A172 (cell line): ENCODE measurements at places on chromosomes 2 and 18.

DNA sequence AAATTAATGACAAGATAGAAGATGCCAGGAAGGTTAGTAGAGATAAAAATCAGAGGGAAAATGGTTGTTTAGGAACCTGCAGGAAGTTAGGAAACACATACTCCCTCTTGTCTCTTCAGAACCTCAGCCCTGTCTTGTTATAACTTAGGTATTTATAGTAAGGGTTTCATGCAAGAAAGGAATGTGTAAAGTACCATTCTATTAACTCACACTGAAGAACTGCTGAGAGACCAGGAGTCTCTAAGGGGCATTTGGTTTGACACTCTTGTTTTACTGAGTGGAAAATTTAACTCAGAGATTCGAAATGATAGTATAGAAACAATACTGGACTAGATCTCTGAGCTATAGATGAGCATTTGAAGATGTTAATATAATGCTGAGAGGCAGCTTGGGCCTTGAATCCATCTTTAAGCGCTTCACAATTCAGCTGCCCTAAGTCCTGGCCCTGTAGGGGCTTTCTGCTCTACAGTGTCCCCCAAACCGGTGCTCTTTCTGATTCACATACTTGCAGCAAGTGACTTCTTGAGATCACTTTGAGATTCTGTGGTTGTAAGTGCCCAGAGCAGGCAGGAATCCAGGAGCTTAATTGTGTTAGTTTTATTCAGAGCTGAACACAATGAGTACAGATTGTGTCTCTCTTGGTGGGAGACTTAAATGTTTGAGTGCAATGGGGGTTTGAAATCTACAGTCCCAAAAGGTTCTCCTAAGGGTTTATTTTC lies 235.0 kb upstream of the RGPD4 start:
- DNase-seq = no peak

- DNase-seq = peak; percentile 26
These were observed 1.7 kb downstream of the MYOM1 start for GRCh38 chr18:3217948-3218647.

DNA sequence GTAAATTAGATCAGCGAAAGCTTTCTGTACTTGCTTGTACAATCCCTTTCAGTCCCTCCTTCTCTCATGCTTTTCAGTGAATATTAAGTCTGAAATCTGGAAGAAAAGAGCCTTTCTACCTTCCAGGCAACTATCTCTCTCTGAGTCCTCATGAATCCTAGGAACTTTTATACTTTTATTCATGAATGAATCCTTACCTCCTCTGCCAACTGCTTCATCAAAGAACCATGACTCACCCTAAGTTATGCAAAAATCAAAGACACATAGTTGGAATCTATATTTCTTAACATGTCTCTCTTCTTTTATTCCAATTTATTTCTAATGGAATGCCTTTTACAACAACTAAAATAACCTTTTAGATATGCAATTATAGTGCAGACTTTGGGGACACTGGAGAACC lies 394.2 kb downstream of the CLIP4 start:
- no peak for DNase-seq

GRCh38 chr2:241230435-241230834 lies 42.0 kb downstream of the ANO7 start:
- no peak for DNase-seq

DNA sequence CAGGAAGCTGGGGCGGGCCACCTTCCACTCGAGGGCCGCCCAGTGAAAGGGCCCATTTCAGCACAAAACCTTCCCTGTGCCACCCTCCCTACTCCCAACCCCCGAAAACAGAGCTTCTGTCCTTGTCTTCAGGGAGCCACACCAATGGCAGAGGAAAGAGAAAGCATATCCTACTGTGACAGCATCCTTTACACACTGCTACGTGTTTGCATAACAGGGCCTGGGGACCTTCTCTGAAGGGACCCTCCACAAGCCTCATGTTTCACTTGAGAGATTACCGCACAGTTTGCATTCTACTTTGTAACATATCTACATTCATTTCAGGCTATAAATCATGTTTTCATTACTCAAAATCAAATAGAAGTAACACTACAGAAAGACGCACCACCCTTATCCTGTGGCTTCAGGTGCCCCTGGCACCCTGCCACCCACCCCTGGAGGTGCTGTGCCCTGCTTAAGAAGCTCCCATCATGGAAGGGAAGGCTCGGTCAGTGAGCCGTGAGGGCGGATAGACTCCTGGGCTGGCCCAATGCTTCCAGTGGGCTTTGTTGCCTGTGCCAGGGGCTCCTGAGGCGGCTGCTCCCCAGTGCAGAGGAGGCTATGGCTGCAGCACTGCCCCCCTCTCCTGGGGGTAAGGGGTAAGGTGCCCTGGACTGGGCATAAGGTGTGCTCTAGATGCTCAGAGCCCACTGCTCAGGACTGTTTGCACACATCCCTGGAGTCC lies 52.0 kb downstream of the EIPR1 start:
- DNase-seq = no peak

DNA sequence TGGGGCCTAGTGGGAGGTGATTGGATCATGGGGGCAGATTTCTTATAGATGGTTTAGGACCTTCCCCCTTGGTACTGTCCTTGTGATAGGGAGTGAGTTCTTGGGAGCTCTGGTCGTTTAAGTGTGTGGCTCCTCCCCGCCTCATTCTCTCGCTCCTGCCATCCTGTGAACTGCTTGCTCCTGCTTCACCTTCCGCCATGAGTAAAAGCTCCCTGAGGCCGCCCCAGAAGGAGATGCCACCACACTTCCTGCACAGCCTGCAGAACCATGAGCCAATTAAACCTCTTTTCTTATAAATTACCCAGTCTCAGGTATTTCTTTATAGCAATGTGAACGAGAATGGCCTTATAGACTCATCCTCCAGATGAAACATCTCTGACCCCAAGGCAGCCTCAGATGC lies 101.5 kb downstream of the KCNF1 start:
- no peak for DNase-seq

GRCh38 chr2:19021721-19022120 lies 336.7 kb downstream of the OSR1 start:
- no peak for DNase-seq
